ENCODE measurements at places on chromosomes 2 and 18.

DNA sequence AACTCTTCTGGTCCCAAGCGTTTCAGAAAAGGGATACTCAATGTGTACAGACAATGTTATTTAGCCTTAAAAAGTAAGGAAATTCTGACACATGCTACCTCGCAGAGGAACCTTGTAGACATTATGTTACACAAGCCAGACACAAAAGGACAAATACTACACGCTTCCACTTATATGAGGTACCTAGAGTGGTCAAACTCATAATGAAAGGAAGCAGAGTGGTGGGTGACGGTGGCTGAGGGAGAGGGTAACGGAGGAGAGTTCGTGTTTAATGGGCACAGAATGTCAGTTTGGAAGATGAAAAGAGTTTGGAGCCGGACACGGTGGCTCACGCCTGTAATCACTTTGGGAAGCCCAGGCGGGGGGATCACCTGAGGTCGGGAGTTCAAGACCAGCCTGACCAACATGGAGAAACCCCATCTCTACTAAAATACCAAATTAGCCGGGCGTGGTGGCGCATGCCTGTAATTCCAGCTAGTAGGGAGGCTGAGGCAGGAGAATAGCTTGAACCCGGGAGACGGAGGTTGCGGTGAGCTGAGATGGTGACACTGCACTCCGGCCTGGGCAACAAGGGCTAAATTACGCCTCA lies 1.4 kb downstream of the MCM6 start:
- DNase-seq, result no peak

DNA sequence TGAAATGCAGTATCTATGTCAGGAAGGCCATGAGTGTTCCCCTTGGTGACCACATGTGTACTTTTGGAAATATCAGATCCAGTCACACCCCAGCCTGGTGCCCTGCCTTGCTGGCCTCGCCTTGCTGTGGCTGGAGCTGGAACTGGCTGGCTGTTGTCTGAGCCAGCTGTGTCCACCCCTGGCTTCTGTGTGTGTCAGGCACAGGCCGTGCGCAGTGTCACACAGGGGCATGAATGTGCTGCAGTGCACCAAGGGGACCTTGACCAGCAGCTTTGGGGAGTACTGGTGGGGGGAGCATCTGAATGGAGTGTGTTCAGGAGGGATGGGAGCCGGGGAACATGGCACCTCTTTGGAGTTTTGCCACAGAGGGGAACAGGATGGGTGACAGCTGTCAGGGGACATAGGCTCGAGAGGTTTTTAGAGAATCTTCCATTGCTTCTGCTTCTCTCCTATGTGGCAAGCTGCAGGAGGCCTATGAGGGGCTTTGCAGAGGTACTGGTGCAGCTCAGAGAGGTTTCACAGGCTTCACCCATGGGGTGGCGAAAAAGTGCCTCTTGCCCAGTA lies 44.7 kb upstream of the FAHD2A start:
- no peak for DNase-seq

DNA sequence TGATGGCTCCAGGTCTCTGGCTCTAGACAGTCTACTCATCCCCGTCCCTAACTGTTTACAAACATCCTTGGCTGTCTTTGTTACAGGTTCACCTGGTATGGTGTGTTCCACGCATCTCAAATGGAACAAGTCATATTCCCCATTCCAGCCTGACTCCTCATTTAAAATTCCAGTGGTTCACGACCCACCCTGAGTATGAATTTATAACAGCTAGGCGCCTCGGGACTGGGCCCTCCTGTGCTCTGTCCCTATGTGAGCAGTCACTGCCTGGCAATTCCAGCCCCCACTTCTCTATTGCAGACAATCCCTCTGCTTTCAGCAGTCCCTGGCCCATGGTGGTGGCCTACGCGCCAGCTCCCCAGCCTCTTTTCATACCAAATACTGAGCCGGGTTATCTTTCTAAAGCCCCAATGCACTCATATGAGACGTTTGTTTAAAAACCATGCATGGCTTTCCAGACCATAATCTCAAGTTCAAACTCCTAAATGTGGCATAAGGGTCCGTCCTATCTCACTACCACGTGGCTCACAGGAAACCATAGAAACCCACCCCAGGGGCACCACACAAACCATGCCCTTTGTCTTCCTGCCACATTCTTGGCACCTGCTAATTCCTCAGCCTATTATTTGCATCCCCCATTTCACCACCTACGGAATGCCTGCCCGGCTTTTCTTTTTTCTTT lies 1.6 kb downstream of the SERPINB8 start:
- DNase-seq, result peak; percentile 23

DNA sequence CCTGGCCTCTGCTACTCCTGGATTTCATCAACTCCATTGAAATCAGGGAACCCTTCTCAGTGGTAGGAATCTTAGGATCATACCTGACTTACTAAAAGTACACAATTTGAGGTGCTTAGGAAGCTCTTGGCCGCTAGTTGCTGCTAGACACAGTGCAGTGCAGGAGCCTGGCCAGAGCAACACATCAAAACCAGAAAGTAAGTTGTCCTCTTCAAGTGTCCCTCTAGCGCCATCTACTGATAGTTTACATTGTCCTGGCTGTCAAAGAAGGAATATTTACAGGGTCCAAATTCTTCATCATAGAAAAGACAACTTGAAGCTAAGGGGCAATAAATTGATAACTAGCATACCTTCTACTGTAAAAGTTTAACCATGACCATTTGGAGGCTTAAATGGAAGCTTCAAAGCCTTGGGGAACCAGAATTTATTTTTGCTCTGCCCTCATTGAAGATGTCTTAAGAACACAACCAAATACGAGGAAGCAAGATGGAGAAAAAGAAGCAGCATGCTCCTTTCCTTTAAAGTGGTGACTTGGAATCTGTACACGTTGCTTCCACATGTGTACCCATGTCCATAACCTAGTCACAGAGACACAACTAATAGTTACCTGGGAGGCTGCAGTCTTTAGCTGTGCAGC lies 889.1 kb upstream of the GCFC2 start:
- peak; percentile 2 for DNase-seq

DNA sequence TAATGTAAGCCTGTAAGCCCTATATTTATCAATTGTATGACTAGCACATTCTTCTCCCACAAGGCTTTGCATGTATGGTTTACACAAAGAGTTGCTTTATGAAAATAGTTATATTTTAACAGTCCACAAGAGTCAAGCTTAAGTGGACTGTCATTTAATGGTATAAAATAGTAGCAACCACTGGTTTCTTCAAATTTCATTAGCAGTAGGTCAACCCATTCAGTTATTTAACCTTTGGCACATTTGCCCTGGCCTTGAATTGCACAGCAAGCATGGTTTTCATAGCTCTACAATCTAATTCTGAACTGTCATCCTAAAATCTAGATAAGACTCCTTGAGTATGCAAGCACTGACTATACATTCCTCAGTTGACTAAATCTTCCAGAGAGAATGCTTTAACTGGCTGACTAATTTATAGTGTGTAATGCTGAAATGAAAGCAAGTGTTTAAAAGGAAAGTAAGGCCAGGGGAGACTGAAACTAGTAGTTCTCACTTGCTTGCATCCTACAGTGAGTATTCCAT lies 1.8 kb downstream of the DPP4 start:
- DNase-seq, result peak; percentile 86

GRCh38 chr18:59733421-59733820 lies 36.2 kb upstream of the CCBE1 start:
- peak; percentile 84 for DNase-seq

GRCh38 chr18:5145168-5145825 lies 51.8 kb downstream of the AKAIN1 start:
- no peak for DNase-seq

DNA sequence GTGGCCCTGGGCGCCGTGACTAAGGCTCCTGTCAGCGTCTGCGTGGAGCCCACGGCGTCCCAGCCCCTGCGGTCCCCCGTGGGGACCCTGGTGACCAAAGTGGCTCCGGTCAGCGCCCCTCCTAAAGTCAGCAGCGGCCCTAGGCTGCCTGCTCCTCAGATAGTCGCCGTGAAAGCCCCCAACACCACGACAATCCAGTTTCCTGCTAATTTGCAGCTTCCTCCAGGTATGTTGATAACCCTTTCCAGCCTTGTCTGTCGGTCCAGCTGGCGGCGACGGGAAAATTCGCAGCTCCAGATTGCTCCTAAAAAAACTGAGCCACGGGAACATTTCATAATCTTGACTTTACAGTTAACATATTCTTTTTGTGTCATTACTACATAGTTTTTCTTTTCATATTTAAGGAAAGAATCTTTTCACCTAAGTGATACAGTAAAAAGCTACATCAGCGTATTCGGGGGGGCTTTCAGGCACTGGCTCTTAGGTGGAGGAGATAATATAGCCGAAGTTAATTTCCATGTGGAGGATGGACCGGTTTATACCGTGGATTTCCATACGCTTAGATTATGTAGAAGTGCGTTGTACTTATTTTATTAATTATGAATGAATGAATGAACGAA lies 916 bp downstream of the TAF4B start:
- DNase-seq, result no peak

DNA sequence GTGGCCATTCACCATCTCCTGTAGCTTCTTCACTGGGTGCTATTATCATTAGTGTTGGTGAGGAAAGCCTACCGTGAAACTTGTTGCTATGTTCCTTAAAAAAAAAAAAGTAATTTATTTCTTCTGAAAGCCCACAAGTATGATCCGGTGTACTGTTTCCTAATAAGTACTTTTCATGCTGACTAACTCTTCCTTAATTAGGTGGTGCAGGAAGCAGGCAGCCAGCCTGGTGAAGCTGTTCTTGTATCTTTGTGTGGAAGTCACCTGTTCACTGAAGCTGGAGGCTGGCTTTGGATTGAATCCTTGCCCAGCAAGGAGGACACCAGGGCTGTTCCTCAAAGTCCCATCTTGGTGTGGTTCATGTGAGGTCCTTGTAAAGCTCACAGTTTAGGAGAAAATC lies 321.7 kb upstream of the THSD7B start:
- DNase-seq, result no peak

DNA sequence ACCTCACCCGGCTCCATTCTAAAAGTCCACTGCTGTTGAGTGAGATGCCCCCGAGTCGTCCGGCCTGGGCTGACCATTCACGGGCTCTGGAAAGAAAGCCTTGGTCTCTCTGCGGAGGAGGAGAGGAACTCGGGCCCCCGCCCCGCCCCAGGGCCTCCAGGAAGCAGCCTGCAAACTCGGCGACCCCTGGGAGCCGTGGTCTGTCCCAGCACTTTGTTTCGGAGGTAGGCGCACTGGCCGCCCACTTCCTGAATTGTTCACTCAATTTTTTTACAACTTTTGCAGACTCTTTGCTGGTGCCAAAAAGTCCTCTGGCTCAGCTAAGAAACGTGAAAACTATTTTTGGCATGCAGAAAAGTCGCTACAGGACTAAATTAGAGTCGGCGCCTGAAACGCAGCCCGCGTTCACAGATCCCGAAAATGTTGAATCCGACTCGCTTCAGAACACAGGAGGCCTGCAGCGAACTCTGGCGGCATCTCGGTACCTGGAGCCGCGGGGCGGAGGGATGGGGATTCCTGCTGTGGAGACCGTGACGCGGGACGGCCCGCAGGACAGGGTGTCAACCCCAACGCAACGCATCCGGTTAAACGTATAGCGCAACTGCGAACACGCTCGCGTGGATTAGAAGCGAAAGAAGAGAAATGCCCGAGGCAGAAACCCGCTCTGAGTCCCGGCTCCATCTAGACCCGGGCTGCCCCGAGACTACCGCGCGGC lies 1.5 kb downstream of the PXDN start:
- DNase-seq, result peak; percentile 97

- DNase-seq, result no peak
These were observed 9.1 kb downstream of the ITM2C start for GRCh38 chr2:230873661-230874401.

- DNase-seq, result no peak
These were observed 14.2 kb downstream of the ERCC3 start for GRCh38 chr2:127279781-127280180.

DNA sequence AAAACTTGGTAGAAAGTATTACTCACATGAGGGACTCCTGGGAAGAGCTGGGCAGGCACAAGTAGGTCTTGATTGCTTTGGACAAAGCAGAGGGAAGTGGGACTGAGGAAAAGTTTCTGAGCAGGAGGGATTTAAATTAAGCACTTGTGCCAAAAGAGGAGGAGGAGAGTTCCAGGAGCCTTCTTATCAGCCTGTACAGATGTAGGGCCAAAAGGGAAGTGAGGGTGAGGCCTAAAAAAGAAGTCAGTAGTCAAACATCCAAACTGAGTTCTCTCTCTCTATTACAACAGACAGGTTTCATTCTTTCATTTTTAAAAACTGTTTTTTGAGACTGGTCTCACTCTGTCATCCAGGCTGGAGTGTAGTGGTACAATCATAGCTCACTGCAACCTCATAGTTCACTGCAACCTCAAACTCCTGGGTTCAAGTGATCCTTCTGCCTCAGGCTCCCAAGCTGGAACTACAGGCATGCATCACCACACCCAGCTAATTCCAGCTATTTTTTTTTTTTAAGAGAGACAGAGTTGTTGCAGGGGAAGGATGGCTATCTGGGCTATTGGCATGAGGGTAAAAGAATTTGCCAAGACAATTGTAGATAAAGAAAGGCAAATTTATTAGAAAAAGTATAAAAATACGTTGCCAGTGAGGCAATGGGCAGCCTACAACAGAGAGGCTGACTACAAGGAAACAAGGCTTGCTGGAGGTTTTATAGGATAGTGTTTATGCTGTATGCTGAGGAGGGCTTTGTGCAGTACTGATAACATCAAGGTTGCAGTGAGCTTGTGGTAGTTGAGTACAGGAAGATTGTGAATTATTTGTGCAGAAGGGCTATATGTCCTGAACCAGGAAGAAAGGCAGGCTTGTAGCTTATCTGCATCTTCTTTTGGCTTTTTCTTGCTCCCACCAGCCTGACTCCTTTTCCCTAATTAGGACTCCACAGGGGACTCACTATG lies 29.0 kb downstream of the CFAP210 start:
- DNase-seq, result peak; percentile 69

- DNase-seq, result no peak
These were observed 357.9 kb downstream of the DPP10 start for GRCh38 chr2:114800371-114800770.

- no peak for DNase-seq
These were observed 88.7 kb upstream of the LCLAT1 start for GRCh38 chr2:30358351-30358750.

- peak; percentile 38 for DNase-seq
These were observed 199.7 kb downstream of the SMAD2 start for GRCh38 chr18:47730795-47731194.

GRCh38 chr2:61512768-61513398 lies 25.3 kb downstream of the XPO1 start:
- no peak for DNase-seq

- no peak for DNase-seq
These were observed 17.1 kb upstream of the TMEM237 start for GRCh38 chr2:201660293-201660895.

DNA sequence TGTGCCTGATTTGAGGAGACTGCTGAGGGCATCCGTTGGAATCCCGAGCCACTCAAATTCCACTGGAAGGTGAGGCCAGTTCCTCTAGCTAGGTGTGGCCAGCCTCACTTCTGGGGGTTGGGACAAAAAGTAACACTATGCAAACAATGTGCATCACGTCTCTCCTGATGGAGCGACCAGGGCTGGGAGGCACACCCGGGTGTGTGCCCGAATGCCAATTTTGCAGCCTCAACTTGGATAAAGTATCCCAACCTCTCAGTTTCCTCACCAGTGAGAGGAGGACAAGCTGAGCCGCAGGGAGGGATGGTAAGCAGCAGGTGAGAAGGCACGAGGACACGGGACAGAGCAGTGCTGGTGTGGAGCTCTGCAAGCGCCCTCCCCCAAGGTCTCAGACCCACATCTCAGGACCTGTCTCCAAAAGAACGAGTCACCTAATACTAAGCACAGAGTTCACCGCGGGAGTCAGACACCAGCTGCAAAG lies 218.3 kb downstream of the HAUS1 start:
- no peak for DNase-seq
